ENCODE measurements at places on chromosomes 2 and 18.

- DNase-seq = peak; percentile 77
Observed at GRCh38 chr2:197378494-197379307, 56.1 kb downstream of the SF3B1 start.

DNA sequence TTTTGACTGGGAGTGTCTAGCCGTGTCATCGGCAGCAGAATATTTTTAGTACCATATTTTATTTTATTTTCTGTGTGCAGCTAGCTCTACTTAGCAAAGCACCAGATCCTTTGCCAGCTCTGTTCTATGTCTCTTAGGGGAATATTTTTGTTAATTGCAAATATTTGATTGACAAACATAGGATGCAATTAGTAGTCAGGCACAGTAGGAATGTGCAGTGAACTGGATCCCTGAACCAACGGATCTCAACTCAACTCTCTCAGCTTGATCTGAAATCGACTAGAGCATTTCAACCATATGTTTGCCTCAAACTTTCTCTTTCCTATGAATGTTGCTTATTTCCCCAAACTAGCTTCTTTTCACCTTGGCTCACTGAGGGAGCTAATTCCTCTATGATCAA, 998.0 kb upstream of the FANCL start:
- DNase-seq = no peak

DNA sequence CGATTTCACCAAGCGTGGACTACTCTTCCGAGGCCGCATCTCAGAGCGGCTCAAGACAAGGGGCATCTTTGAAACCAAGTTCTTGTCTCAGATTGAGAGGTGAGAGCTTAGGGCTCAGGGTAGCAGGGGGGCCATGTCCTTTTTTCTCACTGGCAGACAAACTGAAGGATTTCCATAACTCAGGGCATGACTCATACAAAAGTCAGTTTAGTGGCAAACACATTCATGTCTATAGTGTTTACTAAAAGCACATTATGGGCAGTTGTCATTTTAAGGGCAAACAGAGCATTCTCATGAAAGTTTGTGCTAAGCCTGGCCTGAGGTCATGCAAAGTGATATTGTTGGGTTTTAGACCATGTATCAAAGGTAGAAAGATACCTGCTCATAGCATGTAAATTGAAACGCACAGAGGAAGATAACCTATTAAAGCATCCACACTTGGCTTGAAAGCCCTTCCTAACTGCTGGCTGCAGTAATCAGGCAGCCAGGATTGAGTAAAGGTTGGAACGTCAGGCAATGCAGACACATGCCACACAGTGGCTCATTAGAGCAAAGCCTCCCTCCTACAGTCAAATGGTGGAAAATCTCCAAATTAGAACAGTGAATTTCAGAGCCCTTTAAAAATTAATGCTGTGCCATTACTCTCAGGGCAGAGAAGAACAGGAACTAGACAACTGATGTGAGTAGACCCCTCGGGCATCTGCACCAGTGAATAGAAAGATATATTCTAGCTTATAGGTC, 54.2 kb downstream of the HK2 start:
- no peak for DNase-seq

GRCh38 chr2:86570059-86570458, 6.8 kb upstream of the CHMP3 start:
- DNase-seq = no peak

GRCh38 chr2:224668123-224668909, 47.8 kb downstream of the CCDC195 start:
- DNase-seq = no peak

GRCh38 chr2:88540346-88540745, 86.9 kb downstream of the EIF2AK3 start:
- no peak for DNase-seq

GRCh38 chr2:29113891-29114321, 1.3 kb upstream of the CLIP4 start:
- no peak for DNase-seq

DNA sequence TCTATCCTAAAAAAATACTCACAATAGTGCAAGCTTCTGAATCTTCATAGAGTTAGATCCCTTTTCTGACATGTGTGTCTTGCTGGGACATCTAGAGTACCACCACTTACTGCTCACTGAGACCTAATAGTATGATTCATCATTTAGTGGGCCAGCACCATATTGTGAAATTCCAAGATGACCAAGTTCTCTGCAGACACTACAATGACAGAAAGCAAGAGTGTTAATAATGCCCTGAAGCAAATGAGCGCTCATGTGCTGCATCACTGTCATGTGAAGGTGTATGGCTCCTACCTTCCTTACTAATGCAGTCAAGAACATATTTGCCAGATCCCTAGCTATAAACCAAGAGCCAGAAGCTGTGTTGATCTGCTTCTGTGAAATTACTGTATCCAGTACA, 606.2 kb upstream of the NXPH2 start:
- no peak for DNase-seq

DNA sequence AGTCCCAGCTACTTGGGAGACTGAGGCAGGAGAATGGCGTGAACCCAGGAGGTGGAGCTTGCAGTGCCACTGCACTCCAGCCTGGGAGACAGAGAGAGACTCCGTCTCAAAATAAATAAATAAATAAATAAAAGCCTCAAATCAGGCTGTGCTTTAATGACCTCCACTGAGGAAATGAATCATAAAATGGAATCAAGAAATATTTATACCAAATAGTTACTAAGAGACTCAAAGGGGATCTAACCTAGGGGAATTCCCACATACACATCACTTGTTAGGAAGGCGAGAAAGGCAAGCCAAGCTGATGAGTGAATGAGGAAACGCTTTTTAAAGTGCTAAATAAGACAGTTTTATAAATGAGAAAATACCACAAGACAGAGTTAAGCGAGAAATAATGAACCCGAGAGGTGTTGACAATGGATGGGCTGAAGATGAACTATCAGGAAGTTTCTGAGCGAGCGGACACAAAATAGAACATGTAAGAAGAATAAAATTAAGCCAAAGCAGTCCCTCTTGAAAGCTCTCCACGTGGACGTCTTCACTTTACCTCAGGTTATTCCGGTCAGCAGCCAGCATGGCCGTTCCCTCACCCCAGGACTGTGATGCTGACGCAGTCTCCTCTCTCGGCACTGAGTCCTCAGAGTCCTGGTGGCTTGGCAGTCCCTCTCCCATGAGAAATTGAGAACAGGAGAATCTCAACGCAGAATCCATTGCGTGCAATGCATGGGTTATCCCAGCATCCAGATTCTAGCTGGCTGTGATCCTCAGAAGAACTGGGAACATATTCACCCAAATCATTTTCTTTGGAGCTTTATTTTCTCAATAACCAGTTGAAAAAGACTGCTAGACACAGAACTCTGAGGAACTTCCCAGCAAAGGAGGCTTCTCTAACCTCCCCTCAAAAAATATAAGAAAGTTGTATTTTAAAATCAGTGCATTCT, 22.3 kb downstream of the PXDN start:
- no peak for DNase-seq

DNA sequence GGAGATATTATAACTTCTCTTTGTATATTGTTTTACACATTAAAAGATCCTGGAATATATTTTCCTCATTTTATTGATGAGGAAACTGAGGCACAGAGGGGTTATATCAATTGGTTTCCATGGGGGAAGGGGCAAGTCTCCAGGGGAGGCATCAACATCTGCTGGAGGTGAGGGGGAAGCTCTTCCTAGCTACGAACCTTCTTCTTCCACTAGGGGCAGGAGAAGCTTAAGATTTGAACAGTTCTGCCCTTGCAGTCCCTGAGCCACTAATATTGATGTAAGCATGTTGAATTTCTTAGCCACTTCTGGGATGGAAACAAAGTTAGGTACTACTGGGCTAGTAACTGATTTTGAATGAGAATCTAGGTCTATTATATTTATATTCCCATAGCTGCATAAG, 140.1 kb upstream of the AQP4 start:
- DNase-seq = no peak

DNA sequence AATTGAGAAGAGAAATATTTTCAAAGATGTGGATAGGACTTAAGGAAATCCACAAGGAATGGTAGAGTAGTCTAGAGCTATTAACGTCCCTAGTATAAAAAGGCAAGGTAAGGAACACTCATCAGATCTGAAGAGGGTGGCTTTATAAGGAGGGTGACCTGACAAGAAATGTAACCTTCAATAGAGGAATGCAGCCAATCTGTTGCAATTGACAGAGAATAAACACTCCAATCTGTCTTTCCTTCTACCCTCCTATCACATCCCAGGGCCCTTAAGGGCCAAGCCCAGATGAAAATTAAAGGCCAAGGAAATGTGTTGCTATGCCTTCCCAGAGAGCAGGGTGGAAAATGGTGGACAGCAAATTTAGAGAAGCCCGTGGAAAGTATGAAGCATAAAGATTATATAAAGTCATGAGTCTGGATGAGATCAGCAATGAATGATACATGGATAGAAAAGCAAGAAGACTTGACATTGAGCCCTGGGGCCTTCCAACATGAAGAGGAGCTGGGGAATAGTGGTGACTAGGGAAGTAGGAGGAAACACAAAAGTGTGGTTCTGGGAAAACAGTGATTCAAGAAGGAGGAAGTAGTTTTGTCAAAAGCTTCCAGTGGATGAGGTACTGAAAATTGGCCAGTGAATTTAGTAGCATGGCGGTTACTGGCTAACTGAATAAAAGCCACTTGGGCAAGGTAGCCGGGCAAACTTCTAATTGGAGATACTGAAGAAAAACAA, 270.6 kb upstream of the TANK start:
- DNase-seq = no peak

DNA sequence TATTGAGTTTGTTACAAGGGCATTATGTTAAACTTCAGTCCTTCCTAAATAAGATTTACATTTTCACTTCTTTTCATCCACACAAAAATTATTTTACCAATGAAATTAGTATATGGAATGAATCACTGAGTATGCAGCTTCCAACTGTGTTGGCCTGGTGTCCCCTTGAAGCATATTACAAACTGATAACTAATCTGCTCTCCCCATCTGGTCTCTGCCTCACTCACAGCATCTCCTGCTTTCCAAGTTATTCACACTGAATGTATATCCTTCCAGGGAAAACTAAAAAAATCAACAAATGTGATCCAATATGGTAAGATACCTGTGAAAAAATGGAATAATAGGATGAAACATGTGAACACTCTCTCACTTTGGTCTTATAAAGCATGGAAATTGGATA, 90.0 kb upstream of the NYAP2 start:
- DNase-seq = no peak

GRCh38 chr2:62611854-62612253, 93.7 kb upstream of the EHBP1 start:
- no peak for DNase-seq

- DNase-seq = no peak
Observed at GRCh38 chr2:7288484-7288883, 371.3 kb downstream of the RNF144A start.

GRCh38 chr2:29425866-29426265, 310.7 kb downstream of the CLIP4 start:
- DNase-seq = no peak

- DNase-seq = no peak
Observed at GRCh38 chr2:65402780-65403528, 29.4 kb downstream of the SPRED2 start.

DNA sequence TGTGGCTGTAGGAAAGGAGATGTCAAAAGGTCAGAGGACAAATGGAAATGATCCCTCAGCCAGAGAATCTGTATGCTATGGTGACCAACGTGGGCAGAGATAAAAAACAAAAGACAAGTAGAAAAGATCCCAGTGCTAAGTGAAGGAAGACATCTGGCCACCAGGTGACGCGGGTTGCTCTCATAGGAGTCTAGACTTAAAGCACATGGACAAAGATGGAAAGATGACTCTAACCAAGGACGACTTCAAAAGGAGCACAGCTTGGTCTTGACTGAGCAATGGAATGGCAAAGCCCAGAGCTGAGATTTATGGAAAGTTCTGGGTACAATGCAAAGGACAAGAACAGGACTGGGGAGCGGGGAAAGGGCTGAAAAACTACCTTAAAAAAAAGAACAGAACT, 96.8 kb downstream of the CLIP4 start:
- DNase-seq = no peak
